ENCODE measurements at places on chromosomes 16 and 17. TPM values are rescaled to one million over a fixed set of nuclear protein-coding genes. Genes with fewer than 3 reads are reported as not detected.
A peak's percentile ranks its signal among the peaks of the same experiment; 100 is the strongest.

DNA sequence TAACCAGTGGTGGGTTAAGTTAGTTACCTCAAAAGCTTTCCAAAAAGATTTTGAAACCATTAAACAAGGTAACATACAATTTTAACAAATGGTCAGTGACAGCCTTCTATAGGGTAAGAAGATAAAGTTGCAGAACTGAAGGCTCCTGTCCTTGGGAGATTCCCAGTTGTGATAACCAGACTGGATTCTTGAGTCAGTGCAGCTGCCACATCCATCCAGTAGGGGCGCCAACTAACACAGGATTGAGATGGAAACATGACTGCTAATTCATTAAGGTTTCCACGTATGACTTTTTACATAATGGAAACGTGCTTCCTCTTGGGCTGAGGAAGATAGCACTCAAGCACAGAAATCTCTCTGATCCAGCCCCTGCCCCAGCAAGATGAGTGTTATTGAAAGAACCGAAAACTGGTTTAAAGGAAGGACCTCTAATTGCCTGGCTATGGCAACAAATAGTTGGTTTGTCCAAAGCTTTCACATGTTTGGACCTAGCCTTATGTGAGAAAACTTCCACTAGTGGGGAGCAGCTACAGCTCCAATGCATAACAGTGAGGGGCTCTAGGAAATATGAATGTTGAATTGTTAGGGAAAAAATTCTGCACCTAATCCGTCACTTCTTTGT lies 269.8 kb upstream of the MYOCD start:
- no peaks in the 10 kb centered on the region for H3K36me3 ChIP-seq
- DNase-seq, result no peak
- H3K4me3 ChIP-seq, result no peak overlapping the region
- no peaks in the 10 kb centered on the region for H3K4me1 ChIP-seq
- H3K27ac ChIP-seq, result no peak overlapping the region

DNA sequence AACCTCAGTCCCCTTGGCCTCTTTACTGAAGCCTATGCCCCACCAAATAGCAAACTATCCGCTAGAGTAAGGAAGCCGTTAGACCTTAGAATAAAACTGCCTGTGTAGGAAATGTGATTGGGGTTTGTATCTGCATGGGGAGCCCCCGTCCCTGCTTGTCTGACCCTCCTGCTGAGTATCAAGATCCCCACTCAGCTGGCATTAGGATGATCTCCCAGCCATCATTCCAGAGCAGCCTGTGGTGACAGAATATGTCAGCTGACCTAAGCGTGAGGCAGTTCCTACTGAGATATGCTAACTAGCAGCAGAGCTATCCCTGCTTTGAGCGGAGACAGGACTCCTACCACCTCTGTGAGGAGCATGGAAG lies 645 bp upstream of the GFOD2 start:
- no peak for DNase-seq
- H3K27me3 ChIP-seq, result no peaks in the 10 kb centered on the region
- H3K4me1 ChIP-seq, result peaks cover 26% of the 10 kb centered on the region
- peak overlapping the region; percentile 97 for H3K4me3 ChIP-seq

- no peak for DNase-seq
- H3K4me1 ChIP-seq, result peaks cover 37% of the 10 kb centered on the region
- no peaks in the 10 kb centered on the region for H3K27me3 ChIP-seq
These were observed 116.4 kb upstream of the RCVRN start for GRCh38 chr17:10021272-10021984.

DNA sequence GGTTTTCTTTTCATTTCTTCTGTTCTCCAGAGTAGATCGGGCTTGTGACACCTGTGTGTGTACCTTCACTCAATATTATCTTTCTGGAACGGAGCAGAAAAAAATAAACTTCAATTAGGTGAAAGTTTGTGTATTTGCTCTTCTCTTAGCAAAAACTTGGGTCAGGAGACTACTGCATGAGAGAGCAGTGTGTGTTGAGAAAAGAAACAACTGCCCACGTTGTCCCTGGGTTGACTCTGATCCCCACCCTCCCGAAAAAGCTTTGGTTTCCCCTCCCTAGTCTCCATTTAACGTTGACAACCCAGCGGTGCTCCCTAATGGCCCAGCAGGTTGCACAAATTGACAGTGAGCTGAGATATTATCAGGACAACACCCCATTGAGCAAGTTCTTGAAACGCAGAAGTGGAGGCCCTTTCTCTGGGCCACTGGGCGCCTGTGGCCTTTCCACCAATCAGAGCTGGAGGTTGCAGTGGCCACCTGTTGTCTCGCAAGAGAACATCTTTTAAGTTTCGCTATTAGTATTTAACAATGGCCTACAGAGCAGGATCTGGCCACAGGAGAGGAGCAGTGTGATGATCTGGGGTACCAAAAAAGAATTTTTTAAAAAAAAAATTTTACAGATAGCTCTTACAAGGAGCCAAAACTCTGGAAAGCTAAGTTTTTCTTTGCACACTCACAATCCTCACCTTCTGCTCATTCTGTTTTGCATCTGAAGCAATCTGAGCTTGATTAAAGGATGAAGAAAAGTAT lies 1.5 kb upstream of the TOX3 start:
- no peak overlapping the region for H3K4me3 ChIP-seq
- no peaks in the 10 kb centered on the region for H3K36me3 ChIP-seq

DNA sequence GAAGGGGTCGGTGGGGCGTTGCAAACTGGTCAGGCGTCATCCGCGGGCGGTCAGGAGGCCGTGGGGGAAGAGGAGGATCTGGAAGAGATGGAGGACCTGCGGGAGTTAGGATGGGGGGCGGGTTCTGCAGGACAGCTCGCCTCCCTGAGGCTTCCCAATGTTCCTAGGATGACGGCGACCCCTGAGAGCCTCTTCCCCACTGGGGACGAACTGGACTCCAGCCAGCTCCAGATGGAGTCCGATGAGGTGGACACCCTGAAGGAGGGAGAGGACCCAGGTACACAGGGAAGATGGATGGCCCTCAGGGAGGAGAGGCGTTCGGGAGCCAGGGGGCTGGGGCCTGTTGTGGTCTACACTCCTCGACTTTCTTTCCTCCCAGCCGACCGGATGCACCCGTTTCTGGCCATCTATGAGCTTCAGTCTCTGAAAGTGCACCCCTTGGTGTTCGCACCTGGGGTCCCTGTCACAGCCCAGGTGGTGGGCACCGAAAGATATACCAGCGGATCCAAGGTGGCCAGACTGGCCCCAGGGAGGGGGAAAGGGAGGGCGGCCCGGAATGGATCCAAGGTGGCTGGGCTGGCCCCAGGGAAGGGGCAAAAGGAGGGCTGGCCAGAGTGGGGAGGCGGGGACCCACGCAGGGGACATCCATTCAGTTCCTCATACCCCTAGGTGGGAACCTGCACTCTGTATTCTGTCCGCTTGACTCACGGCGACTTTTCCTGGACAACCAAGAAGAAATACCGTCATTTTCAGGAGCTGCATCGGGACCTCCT lies 839 bp downstream of the PLD2 start:
- no peaks in the 10 kb centered on the region for H3K27me3 ChIP-seq
- no peak for DNase-seq
- H3K4me3 ChIP-seq, result peak overlapping the region; percentile 91
- peaks cover 27% of the 10 kb centered on the region for H3K4me1 ChIP-seq
- peaks cover 16% of the 10 kb centered on the region for H3K36me3 ChIP-seq

- peaks cover 4% of the 10 kb centered on the region for H3K4me1 ChIP-seq
- H3K27me3 ChIP-seq, result no peaks in the 10 kb centered on the region
- DNase-seq, result no peak
- no peak overlapping the region for H3K27ac ChIP-seq
These were observed 575.7 kb upstream of the CDH5 start for GRCh38 chr16:65790768-65791167.

- no peak for DNase-seq
- H3K27me3 ChIP-seq, result no peaks in the 10 kb centered on the region
- peaks cover 29% of the 10 kb centered on the region for H3K36me3 ChIP-seq
- H3K27ac ChIP-seq, result no peak overlapping the region
- H3K4me1 ChIP-seq, result peaks cover 32% of the 10 kb centered on the region
- H3K4me3 ChIP-seq, result no peak overlapping the region
These were observed 28.9 kb upstream of the FOXK2 start for GRCh38 chr17:82490512-82491195.

GRCh38 chr16:1036726-1037393 lies 35.7 kb upstream of the SSTR5 start:
- no peak overlapping the region for H3K27ac ChIP-seq
- H3K4me1 ChIP-seq, result peaks cover 10% of the 10 kb centered on the region
- peaks cover 64% of the 10 kb centered on the region for H3K27me3 ChIP-seq
- no peaks in the 10 kb centered on the region for H3K36me3 ChIP-seq
- no peak for DNase-seq
- no peak overlapping the region for H3K4me3 ChIP-seq

GRCh38 chr17:30332057-30332542 lies 1.8 kb downstream of the TMIGD1 start:
- H3K4me3 ChIP-seq, result no peak overlapping the region
- H3K4me1 ChIP-seq, result peaks cover 4% of the 10 kb centered on the region
- no peaks in the 10 kb centered on the region for H3K36me3 ChIP-seq

GRCh38 chr17:80960037-80960796 lies 31.4 kb upstream of the CHMP6 start:
- peak; percentile 58 for DNase-seq
- no peak overlapping the region for H3K4me3 ChIP-seq
- H3K27me3 ChIP-seq, result no peaks in the 10 kb centered on the region
- peaks cover 26% of the 10 kb centered on the region for H3K36me3 ChIP-seq
- no peak overlapping the region for H3K27ac ChIP-seq

GRCh38 chr17:50035421-50035879 lies 20.5 kb upstream of the ITGA3 start:
- no peaks in the 10 kb centered on the region for H3K36me3 ChIP-seq
- H3K27ac ChIP-seq, result no peak overlapping the region
- H3K4me3 ChIP-seq, result no peak overlapping the region
- peak; percentile 61 for DNase-seq
- peaks cover 18% of the 10 kb centered on the region for H3K4me1 ChIP-seq

GRCh38 chr17:48613862-48614694 lies 1.0 kb downstream of the HOXB8 start:
- no peak for DNase-seq
- peaks cover 79% of the 10 kb centered on the region for H3K27me3 ChIP-seq
- peak overlapping the region; percentile 78 for H3K27ac ChIP-seq
- H3K4me1 ChIP-seq, result peaks cover 74% of the 10 kb centered on the region
- H3K36me3 ChIP-seq, result no peaks in the 10 kb centered on the region
- H3K4me3 ChIP-seq, result peak overlapping the region; percentile 88

- no peak overlapping the region for H3K27ac ChIP-seq
- no peaks in the 10 kb centered on the region for H3K27me3 ChIP-seq
These were observed 78.1 kb downstream of the GP2 start for GRCh38 chr16:20249211-20249610.

- H3K4me1 ChIP-seq, result peaks cover 5% of the 10 kb centered on the region
- H3K4me3 ChIP-seq, result no peak overlapping the region
- H3K36me3 ChIP-seq, result no peaks in the 10 kb centered on the region
- DNase-seq, result no peak
These were observed 121.1 kb downstream of the SPACA3 start for GRCh38 chr17:33112763-33113162.

- H3K27ac ChIP-seq, result no peak overlapping the region
- no peak for DNase-seq
- H3K4me1 ChIP-seq, result peaks cover 6% of the 10 kb centered on the region
- no peaks in the 10 kb centered on the region for H3K27me3 ChIP-seq
- no peak overlapping the region for H3K4me3 ChIP-seq
These were observed 1.6 kb upstream of the ODF4 start for GRCh38 chr17:8337802-8338752.

DNA sequence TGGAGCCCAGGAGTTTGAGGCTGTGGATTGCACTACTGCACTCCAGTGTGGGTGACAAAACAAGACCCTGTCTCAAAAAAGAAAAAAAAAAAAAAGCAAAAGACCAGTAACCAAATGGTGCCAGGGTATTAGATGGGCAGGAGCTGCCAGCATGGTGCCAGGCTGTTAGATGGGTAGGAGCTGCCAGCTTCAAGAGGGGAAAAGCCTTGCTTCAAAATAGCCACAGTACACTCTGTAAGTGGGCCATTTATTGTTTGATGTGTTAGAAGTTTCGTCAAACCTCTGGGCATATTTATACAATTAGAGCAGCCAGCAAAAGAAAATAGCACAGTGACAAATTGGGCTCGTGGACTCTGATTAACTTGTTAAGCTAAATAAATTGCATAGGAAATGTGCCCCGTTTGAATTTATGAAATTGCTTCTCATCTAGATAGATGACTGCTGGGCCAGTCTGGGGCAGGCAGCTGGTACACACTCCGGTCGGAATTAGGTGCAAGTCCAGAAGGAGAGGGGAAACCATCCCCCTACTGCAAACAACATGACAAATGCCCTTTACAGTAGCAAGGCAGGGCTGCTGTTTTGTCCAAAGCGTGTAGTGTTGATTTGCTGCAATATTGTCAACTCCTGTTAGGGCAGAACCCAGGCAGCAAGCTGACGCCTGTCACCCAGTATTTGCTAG lies 126.3 kb upstream of the IRX3 start:
- no peak for DNase-seq
- no peak overlapping the region for H3K4me3 ChIP-seq
- no peaks in the 10 kb centered on the region for H3K36me3 ChIP-seq
- peaks cover 8% of the 10 kb centered on the region for H3K27me3 ChIP-seq

GRCh38 chr16:73504591-73505575 lies 457.0 kb upstream of the ZFHX3 start:
- H3K27ac ChIP-seq, result no peak overlapping the region
- peaks cover 3% of the 10 kb centered on the region for H3K4me1 ChIP-seq
- H3K4me3 ChIP-seq, result no peak overlapping the region

GRCh38 chr17:79741401-79741750 lies 10.6 kb downstream of the ENPP7 start:
- DNase-seq, result no peak
- peaks cover 78% of the 10 kb centered on the region for H3K27me3 ChIP-seq
- no peak overlapping the region for H3K27ac ChIP-seq
- H3K4me1 ChIP-seq, result peaks cover 10% of the 10 kb centered on the region

DNA sequence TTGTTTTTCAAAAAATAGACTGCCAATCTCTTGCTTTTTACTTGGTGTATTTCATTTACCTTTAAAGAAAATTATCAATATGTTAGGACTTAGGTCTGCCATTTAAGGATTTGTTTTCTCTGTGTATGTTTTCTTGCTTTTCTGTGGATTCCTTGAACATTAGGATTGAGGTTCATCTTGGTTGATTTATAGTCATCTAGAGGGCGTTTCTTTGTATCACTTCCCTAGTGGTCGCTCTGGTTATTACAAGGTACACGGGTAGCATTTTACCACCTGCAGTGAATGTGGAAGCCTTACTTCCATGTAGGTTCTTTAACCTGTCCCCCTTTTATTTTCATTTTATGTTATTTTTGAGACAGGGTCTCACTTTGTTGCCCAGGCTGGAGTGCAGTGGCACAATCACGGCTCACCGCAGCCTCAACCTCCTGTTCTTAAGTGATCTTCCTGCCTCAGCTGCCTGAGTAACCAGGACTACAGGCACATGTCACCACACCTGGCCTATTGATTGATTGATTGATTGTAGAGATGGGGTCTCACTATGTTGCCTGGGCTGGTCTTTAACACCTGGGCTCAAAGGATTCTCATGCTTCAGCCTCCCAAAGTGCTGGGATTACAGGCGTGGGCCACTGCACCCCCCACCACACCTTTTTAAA lies 35.2 kb upstream of the CBX4 start:
- DNase-seq, result no peak
- H3K36me3 ChIP-seq, result no peaks in the 10 kb centered on the region
- H3K4me3 ChIP-seq, result no peak overlapping the region
- no peaks in the 10 kb centered on the region for H3K4me1 ChIP-seq
- peaks cover 11% of the 10 kb centered on the region for H3K27me3 ChIP-seq

Gene USP6
- total RNA-seq, result 0.89 TPM

Gene ZNF469
- 0.24 TPM for total RNA-seq

Gene CCDC78
- total RNA-seq, result 2.4 TPM

Gene ITGB3
- total RNA-seq, result 6.6 TPM

Gene UMOD
- total RNA-seq, result not detected

Gene HCRT
- total RNA-seq, result not detected

Gene TBC1D3H
- total RNA-seq, result not detected

Gene P2RX1
- total RNA-seq, result 2.6 TPM

Gene CRHR1
- 0.89 TPM for total RNA-seq

Gene SEPTIN1
- total RNA-seq, result 1.3 TPM

Gene DUXB
- total RNA-seq, result not detected

Gene CDRT15
- total RNA-seq, result not detected

Gene OTOP2
- total RNA-seq, result 0.49 TPM

Gene SYCE1L
- total RNA-seq, result 2.3 TPM

Data from suprapubic skin (tissue), 4 donors.